ENCODE measurements at places on chromosomes 3 and 15.
A peak's percentile ranks its signal among the peaks of the same experiment; 100 is the strongest.

- DNase-seq: no peak
Measured at GRCh38 chr15:91694831-91695210, 158.7 kb upstream of the SLCO3A1 start.

DNA sequence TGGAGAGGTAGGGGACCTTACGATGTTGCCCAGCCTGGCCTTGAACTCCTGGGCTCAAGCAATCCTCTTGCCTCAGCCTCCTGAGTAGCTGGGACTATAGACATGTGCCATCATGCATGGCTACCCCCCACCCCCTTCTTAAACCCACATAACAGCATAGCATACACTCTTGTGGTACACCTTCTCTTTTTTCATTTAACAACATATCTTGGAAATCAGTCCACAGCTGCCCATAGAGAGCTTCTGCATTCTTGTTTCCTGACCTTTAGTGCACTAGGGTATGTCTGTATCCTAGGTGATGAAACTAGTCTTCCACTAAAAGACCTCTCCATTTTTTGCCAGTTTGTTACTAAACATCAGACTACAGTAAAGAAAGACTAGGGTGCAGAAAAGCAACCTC, 33.0 kb downstream of the SLC28A1 start:
- DNase-seq: no peak

- peak; percentile 54 for DNase-seq
Measured at GRCh38 chr3:59212128-59212779, 162.4 kb upstream of the CFAP20DC start.

GRCh38 chr3:152155246-152156020, 113.3 kb upstream of the MBNL1 start:
- DNase-seq: no peak

- no peak for DNase-seq
Measured at GRCh38 chr3:79314544-79314943, 453.3 kb downstream of the ROBO1 start.

DNA sequence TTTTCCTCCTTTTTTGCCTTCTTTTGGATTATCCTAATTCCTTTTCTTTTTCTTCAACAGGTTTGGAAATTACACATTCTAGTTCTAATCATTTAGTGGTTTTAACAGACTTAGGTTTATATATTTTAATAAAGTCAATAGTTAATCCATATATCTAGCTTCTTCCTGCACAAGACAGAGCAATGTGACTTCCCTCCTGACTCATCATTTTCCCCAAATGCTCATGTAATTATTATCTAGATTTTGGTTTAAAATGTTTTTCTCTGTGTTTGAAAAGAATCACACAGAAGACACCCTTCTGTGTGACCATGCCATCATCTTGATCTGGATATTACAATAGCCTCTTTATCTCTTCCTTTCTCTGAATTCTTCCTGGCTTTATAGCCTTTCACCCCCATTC, 28.6 kb upstream of the SSR3 start:
- DNase-seq: no peak

DNA sequence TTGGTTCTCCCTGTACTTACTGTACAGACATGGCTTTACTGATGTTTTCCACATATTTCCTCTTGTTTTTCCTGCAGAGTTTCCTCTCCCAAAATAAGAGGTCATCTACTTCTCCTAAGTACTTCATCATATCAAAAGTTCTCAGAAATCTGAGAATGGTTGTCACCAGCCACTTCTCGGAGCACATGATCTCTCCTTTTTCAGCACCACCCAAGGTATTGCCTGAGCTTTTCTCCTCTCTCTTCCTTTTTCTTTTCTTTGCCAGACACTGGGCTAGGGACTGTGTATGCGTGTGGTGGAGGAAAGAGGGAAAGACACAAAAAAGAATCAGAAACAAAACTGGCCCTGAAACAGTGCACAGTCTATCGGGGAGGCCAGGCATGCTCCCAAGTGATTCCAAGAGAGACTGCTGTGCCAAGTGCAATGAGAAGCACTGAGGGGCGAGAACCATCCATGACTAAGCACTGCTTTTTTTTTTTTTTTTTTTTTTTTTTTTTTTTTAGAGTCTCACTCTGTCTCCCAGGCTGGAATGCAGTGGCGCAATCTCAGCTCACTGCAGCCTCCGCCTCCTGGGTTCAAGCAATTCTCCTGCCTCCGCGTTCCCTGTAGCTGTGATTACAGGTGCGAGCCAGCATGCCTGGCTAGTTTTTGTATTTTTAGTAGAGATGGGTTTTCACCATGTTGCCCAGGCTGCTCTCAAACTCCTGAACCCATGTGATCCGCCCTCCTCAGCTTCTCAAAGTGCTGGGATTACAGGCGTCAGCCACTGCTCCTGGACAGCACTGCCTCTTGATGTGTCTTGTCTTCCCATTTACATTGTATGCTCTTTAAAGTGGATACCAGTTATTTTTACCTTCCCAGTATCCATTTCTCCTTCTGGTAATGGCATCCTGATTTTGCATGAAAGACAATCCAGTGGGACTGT, 194.0 kb upstream of the FEZF2 start:
- no peak for DNase-seq

DNA sequence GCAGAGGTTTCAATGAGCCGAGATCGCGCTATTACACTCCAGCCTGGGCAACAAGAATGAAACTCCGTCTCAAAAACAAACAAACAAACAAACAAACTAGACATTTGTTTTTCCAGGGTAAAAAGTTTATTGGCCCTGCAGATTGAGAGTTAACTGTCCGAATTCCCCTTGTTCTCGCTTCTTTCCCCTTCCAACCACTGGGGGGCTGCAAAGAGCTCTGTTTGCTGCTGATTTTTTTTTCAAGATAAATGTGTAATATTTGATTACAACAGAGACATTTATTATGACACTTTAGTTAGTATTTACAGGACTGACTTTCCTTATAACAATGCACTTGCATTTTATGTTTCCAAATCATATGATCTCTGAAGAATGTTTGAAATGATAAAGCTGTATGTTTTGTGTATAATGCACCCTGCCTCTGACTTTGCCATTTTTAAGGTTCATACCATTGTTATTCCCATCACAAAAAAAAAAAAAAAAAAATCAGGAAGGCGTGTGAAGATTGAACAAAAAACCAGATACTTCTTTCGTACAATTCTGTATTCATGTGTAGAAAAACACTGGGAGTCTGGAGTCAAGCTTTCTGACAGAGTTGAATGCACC, 2.8 kb downstream of the CLSTN2 start:
- peak; percentile 37 for DNase-seq

- peak; percentile 41 for DNase-seq
Measured at GRCh38 chr15:65981837-65982626, 112.7 kb downstream of the RAB11A start.

DNA sequence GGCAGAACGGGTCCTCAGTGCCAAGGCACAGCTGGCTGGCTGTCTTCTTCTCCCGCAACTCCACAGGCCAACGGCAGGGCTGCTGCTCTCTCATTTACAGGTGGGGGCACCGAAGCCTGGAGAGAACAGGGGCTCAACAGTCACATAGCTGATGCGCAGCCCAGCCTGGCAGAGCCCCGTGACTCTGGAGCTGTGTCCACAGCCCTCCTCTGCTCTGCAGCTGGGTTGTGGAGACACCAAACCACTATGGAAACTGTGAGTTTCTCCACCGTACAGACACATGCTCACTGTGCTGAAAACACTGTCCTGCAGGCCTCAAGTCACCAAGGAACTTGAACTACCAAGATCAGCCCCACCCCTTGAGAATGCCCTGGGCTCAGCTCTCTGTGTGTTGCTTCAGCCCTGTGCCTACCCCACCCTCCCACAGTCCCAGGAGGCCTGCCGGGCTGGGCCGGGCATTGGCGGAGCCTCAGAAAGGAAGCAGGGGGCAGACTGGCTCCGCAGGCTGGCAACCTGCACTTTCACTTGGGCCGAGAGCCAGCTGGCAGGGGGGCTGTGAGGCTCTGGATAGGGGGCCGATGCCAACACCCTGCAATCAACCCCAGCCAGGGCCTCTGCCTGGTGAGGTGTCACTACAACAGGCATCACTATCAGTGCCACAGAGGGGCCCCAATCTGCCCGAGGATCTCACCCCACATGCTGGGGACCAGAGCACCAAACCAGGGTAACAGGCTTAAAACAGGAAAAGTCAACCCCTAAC, 113.7 kb upstream of the RPL32 start:
- peak; percentile 26 for DNase-seq

DNA sequence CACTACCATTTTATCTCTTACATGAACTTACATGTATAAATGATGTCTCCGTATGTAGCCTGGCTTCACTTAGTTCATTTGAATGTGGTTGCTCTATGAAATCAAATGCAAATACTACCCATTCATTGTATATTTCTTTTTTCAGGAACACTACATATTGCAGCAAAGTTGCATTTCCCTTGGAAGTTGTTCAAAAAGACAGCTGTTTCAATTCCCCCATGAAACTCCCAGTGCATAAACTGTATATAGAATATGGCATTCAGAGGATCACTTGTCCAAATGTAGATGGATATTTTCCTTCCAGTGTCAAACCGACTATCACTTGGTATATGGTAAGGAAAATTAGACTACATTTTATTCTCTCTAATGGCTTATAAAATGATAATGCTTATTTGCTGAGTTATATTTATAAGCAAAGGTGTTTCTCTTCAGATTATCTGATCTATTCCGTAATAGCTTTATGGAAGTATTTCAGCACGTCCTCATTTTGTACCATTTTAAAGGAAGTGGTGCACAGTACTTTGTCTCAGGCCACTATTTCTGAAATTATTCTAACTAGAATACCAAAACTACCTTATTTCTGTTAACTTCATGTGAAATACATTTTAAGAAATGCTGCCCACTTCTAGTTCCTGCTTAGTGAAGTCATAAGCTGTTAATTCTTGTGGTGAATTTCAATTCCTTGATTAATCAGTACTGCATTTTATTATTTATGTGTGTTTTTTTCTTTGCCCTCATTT, 95.1 kb downstream of the IL1RAP start:
- no peak for DNase-seq

GRCh38 chr3:172711454-172711795, 558 bp upstream of the NCEH1 start:
- DNase-seq: peak; percentile 26

GRCh38 chr3:72436863-72437592, 411.2 kb downstream of the SHQ1 start:
- no peak for DNase-seq

GRCh38 chr15:81297147-81297572, 26.8 kb downstream of the STARD5 start:
- no peak for DNase-seq

- no peak for DNase-seq
Measured at GRCh38 chr15:66662522-66662921, 39.5 kb upstream of the SMAD6 start.

DNA sequence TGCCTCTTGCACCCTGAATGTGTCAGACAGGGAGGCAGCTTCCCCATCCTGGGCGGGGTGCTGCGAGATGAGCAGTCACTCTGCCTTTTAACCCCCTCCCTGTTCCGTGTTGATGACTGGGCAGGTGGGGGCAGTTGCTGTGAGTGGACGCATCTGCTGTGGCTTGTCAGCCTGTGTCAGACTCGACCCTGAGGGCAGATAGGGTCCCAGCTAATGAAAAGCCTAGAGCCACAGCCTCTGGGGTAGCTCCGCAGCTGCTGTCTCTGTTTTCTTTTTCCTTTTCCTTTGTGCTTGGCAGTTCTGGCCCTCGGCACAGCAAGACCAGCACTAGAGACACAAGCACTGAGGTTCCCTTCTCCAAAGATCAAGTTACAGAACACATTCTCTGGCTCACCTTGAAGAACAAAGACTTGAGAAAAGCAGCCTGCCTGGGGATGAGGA, 43.0 kb upstream of the GLCE start:
- no peak for DNase-seq

DNA sequence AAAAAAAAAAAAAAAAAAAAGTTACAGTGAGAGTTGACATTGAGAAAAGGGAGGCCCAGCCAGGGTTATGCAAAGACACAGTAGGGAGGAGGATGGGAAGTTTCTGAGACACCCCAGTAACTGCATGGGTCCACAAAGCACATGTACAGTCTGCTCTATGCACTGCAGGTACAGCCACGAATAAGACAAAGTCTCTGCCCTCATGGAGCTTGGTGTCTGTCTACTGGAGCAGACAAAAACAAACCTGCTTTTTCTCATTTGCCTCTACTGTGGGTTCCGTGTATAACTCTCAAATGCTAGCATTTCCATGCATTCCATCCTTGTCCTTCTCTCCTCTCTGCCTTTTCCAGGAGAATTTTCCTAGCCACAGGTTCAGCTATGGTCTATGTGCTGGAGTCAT, 107.4 kb downstream of the UBE3A start:
- DNase-seq: no peak

All from GM12865 (cell line).